ENCODE measurements at places on chromosomes 6 and 20.

DNA sequence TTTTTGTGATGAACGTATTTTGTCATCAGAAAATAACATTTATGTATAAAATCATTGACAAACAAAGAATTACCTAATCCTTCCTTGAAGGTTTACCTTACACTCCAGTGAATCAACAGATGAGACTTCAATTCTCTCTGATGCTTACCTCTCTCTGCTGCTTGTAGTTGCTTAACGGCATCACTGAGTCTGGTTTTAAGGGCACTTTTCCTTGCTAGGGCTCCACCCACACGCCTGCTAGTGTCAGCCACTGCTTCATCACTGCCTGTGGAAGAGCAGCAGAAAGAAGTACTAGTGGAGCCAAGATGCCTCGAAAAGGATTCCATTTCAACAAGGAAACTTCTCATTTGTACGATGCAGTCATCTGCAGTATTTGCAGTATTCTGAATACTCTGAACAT is 63.0 kb downstream of the FAM229B start:
- no peak for DNase-seq

DNA sequence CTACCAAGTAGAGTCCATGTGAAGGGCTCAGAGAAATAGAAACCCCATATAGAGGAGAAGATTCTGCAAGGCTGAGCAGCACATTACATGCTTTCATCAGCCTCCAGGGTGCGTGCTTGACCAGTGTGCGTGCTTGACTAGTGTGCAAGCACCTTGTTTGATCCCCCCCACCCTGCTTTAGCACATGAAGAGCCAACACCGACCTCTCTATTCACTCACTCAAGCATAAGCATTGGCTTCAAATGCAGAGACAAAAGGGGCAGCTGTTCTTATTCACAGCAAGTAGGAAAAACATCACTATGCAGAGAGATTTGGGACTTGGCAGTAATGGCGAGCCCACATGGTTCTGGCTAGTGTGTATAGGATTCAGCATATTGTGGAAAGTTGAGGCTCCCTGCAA is 278.7 kb upstream of the RNF217 start:
- DNase-seq: no peak

- no peak for DNase-seq
These were observed 66.5 kb upstream of the IER3 start for GRCh38 chr6:30810813-30811339.

DNA sequence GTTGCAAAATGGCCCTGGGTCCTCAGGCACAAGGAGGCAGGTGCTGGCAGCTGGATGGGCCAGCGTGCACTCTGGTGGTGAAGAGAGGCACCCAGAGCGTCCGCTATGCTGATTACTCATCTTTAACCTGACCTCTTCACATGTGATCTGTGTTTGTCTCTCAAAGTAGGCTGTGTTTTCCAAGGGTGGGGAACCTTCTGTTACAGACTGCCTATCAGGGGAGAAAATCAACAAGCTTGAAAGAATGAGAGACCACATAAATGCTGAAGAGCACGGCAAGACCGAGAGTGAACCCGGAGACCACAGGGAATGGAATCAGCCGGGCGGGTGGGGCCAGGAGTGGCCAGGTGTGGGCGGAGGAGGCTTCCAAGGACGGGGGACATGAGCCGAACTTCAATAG is 16.2 kb downstream of the BNIP5 start:
- no peak for DNase-seq

- no peak for DNase-seq
These were observed 839.9 kb downstream of the MAFB start for GRCh38 chr20:39849171-39849570.

DNA sequence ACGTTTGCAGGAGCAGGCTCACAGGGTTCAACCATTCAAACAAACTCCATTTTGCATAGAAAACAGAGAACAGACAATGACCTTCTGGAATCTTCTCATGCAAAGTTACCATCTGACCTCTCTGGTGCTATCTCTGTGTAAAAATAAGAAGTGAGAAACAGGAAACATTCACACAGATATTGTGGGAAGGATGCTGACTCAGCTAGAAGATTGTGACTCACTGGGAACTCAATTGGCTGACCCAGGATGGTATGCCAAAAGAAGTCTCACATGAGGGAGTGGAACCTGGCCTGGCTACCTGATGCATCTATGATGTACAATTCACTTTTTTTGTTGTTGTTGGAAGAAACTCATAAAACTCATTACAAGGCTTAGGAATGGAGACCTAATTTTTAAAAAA is 61.1 kb upstream of the TBX18 start:
- DNase-seq: no peak

DNA sequence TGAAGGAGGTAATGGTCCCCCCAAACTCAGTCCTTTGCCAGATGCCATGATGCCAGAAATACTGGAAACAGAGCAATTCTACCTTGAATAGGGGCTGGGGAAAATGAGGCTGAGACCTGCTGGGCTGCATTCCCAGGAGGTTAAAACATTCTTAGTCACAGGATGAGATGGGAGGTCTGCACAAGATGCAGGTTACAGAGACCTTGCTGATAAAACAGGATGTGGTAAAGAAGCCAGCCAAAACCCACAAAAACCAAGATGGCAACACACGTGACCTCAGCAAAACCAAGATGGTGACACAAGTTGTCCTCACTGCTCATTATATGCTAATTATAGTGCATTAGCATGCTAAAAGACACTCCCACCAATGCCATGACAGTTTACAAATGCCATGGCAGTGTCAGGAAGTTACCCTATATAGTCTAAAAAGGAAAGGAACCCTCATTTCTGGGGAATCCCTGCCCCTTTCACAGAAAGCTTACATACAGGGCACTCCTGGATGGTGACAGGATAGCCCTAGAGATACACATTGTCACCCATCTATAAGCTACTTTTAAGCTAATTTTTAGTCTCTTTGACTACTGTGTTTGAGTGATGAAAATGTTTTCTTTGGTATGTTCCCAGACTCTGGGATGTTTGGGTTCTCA is 979.7 kb downstream of the TBC1D32 start:
- no peak for DNase-seq

- DNase-seq: peak; percentile 81
These were observed 1.4 kb downstream of the CLIC1 start for GRCh38 chr6:31734821-31735406.

- DNase-seq: no peak
These were observed 573.0 kb downstream of the CD109 start for GRCh38 chr6:74268815-74269599.

- no peak for DNase-seq
These were observed 380.9 kb downstream of the CDKAL1 start for GRCh38 chr6:20915156-20915555.

All from CD4-positive, alpha-beta T cell treated with Interleukin-10 for 1 hour (primary cell).